Endothelial cell of coronary artery (primary cell): ENCODE measurements at places on chromosomes 1 and 21. TPM values are rescaled to one million over a fixed set of nuclear protein-coding genes. Genes with fewer than 3 reads are reported as not detected.

The YARS1 gene
- total RNA-seq = 84.2 and 100 TPM in 2 replicates

The UBL4B gene
- not detected in 2 replicates for total RNA-seq

The GCSAML gene
- not detected in 2 replicates for total RNA-seq

The HSPB7 gene
- 0.38 TPM in 1 of 2 replicates, not detected in the other for total RNA-seq

The CD1E gene
- not detected in 2 replicates for total RNA-seq
